ENCODE measurements at places on chromosomes 5 and 9.

GRCh38 chr5:110255194-110255593 is 471.3 kb downstream of the TMEM232 start:
- DNase-seq, result no peak

GRCh38 chr5:75054134-75054930 is 2.0 kb upstream of the GCNT4 start:
- DNase-seq, result no peak

GRCh38 chr5:96509316-96509715 is 76.3 kb upstream of the PCSK1 start:
- no peak for DNase-seq

DNA sequence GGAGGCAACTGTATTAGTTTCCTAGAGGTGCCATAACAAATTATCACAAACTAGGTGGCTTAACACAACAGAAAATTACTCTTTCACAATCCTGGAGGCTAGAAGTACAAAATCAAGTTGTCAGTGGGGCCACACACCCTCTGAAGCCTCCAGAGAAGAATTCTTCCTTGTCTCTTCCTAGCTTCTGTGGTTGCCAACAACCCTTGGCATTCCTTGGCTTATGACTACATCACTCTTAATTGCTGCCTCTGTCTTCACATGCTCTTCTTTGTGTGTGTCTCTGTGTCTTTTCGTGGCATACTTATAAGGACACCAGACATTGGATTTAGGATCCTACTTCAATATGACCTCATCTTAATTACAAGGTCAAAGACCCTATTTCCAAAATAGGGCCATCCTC is 327.5 kb downstream of the CHSY3 start:
- no peak for DNase-seq

DNA sequence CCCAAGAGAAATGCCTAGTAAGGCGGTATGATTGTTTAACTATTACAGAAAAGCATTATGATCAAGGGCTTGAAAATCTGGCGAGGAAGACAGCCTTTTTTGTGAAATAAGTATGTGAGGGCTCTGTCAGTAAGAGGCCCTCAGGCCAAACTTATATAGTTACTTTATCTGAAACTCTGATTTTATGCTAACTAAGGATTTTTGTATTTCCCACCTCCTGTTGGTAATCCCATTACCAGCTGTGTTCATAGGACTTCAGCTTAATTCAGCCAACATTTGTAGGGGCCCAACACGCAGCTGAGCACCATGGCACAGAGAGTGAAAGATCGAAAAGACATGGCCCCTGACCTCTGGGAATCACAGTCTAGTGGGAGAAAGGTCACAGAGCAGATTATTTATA is 318.3 kb upstream of the WWC1 start:
- no peak for DNase-seq

DNA sequence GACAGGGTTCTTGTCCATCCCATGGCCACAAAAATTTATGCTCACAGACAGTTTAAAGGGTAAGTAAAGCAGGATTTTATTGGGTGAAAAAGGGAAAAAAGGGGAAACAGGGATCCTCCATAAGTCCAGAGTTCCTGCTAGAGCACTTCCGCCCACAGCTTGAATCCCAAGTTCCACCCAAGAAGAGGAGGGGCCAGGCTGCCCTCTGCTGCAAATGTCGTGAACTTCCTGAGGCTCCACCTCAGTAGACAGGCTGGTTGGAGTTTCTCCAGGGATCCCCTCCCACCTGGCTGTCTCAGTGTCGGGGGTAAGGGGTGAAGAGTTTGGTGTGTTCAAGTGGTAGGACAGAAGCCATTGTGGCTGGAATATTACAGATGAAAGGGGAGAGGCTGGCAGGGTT is 275.0 kb upstream of the SGCD start:
- no peak for DNase-seq

- no peak for DNase-seq
These were observed 898 bp downstream of the STC2 start for GRCh38 chr5:173327084-173327947.

DNA sequence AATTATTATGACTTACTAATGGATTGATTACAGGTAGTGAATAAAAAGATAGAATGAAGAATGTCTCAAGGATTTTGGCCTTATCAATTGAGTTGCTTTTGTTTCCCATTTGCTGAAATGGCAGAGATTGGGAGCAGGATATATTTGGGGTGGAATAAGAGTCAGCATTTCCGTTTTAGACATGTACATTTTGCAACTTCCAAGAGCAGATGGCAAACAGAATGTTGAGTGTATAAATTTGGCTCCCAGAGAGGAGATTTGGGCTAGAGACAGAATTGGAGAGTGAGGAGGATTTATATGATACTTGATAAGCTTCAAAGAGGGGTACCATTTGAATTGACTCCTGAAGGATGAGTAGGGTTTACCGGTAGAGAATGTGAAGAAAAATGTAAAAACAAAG is 437.9 kb upstream of the PAPPA start:
- DNase-seq, result no peak

- DNase-seq, result no peak
These were observed 45.3 kb downstream of the WDR70 start for GRCh38 chr5:37424441-37424840.

DNA sequence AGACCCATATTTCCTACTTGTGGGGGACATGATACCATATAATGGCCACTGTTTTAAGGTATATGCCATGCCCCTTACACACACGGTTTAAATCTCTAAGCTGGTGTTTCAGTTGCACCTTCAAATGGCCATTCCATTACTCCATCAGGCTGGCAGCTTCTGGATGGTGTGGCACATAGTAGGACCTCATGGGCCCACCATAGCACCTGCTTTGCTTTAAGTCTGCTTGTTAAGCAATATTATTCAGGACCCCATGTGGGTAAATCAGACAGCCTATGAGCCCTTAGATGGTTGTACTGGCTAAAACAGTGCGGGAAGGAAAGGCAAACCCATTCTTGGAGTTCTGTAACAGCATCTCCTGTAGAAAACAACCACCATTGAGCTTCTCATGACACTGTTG is 27.4 kb upstream of the PANK3 start:
- no peak for DNase-seq

DNA sequence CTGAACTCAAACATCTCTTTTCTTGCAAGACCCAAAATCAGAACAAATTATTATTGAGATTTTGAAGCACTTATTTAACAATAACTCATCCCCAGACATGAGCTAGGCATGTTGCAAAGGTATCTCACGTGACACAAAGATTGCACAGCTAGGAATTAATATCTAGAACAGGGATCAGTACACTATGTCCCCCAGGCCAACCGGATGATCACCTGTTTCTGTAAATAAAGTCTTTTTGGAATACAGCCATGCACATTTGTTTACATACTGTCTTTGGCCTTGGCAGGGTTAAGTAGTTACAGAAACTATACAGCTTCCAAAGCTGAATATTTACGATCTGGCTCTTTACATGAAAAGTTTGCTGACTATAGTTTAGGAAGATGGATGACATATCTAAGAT is 287.7 kb downstream of the ACTL7B start:
- no peak for DNase-seq

DNA sequence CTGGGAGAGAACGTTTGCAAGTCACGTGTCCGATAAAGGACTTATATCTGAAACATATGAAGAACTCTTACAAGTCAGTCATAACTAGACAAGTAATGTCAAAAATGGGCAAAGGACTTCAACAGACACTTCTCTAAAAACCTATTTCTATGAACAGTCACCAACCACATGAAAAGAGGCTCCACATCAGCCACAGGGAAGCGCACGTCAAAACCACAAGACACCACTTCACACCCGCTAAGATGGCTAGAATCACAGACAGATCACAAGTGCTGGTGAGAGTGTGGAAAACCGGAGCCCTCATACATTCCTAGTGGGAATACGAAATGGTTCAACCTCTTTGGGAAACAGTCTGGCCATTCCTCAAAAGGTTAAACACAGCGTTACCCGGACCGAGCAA is 11.5 kb upstream of the CARD9 start:
- DNase-seq, result peak; percentile 51

DNA sequence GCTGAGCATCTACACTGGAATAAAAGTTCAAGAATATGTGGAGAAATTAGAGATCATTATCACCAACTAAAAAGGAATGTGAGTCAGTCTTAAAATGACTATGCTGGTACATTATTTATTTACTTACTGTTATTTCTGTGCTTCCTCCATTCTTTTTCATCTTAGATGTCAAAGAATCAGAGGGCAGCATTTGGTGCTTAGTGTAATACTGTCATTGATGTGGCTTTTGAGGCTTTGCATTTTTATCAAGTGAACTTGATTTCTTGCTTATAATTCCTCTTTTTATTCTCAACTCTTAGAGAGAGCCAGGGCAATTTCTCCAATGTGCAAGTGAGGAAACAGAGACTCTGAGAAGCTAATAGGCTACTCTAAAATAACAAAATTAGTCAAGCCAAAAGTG is 163.7 kb upstream of the TRPC7 start:
- DNase-seq, result no peak

- no peak for DNase-seq
These were observed 2.2 kb downstream of the PCDH1 start for GRCh38 chr5:141875795-141876627.

DNA sequence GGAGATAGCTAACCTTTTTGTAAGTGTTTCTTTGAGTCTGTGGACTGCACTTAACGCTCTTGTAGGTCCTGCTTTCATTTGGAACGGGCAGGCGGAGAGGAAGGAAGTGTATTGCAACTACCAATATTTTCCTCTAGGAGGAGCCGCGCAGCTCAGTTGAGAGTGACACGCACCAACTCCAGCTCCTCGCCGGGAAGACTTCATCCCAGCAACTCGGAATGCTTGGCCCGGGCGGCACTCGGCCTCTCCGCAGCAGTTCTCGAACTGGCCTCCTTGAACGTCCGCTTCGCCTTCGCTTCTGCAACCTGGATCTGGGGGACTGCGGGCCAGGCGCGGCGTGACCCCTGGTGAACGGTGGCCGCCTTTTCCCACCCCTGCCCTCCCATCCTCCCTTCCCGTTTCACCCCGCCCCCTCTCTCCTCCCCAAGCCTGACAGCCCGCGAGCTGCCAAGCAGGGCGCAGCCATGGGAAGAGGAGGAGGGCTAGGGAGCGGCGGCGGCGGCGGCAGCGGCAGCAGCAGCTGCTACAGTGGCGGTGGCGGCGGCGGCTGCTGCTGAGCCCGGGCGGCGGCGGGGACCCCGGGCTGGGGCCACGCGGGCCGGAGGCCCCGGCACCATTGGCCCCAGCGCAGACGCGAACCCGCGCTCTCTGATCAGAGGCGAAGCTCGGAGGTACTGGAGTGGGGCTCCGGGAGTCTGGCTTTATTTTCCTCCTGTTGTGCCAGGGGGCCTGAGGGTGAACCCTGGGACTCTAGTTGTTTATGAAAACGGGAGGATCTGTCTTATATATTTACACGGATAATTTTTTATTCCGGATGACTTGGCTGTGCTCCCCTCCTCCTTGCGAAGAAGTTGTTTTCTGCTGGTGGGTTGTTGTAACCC is at the start of gene GHR:
GHR (plus strand) TSS at position 155 of the 881 bp plus-strand sequence. CDS start 142,436 bp downstream, outside the sequence.
- peak; percentile 5 for DNase-seq

DNA sequence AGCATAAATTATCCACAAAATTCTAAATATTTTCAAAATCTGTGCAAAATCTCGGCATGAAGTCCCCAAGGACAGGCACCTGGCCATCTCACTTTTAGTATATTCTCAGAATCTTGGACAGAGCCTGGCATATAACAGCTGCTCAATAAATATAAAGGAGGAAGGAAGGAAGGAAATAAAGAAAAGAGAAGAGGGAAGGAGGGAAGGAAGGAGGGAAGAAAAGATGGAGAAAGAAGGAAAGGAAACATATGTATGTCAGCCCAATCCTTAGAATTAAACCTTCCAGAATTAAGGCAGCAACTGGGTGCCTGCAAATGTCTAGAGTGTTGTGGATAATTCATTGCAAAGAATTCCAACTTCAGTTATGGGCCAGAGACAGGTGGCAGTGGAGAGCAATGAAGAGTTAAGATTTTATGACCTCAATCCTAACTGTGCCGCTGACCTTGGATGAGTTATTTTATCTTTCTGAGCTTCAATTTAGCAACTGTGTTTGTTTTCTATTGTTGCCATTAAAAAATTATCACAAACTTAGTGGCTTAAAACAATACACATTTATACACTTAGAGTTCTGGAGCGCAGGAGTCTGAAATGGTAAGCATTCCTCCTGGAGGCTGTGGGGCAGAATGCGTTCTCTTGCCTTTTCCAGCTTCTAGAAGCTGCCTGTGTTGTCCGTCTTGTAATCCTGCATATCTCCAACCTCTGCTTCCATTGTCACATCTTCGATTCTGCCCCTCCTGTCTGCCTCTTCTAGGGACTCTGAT is 200.9 kb upstream of the MSX2 start:
- no peak for DNase-seq

Measured in stimulated activated CD4-positive, alpha-beta T cell treated with anti-CD3 and anti-CD28 coated beads, Interleukin-4, amount 100 ng/mL, for 24 hours (primary cell).